Progenitor cell of endocrine pancreas (in vitro differentiated cells): ENCODE measurements at places on chromosomes 1 and 21. TPM values are rescaled to one million over a fixed set of nuclear protein-coding genes. Genes with fewer than 3 reads are reported as not detected.

- H3K4me1 ChIP-seq, result peaks cover 17% of the 10 kb centered on the region
- H3K27me3 ChIP-seq, result no peaks in the 10 kb centered on the region
These were observed 33.5 kb downstream of the ECE1 start for GRCh38 chr1:21256776-21257175.

CFAP126 gene
- total RNA-seq, result 0.65 and 1.4 TPM in 2 replicates

- DNase-seq, result no peak
- H3K4me3 ChIP-seq, result no peak overlapping the region
- no peaks in the 10 kb centered on the region for H3K4me1 ChIP-seq
- no peaks in the 10 kb centered on the region for H3K36me3 ChIP-seq
These were observed 890.9 kb downstream of the MRPL39 start for GRCh38 chr21:24716281-24716918.

GRCh38 chr1:174964972-174965361 is 34.8 kb upstream of the CACYBP start:
- H3K4me3 ChIP-seq, result no peak overlapping the region
- H3K27ac ChIP-seq, result peak overlapping the region; percentile 14
- peaks cover 3% of the 10 kb centered on the region for H3K36me3 ChIP-seq

ATP1A4 gene
- not detected in 2 replicates for total RNA-seq

- no peak overlapping the region for H3K4me3 ChIP-seq
- no peak for DNase-seq
- no peaks in the 10 kb centered on the region for H3K4me1 ChIP-seq
- no peaks in the 10 kb centered on the region for H3K36me3 ChIP-seq
These were observed 122.5 kb downstream of the ATG4C start for GRCh38 chr1:62906428-62906886.

GRCh38 chr1:151893176-151893924 is 16.0 kb downstream of the THEM4 start:
- H3K4me1 ChIP-seq, result no peaks in the 10 kb centered on the region
- no peak for DNase-seq
- no peak overlapping the region for H3K27ac ChIP-seq
- no peak overlapping the region for H3K4me3 ChIP-seq
- H3K36me3 ChIP-seq, result peaks cover 17% of the 10 kb centered on the region

- H3K27ac ChIP-seq, result no peak overlapping the region
- H3K4me3 ChIP-seq, result peak overlapping the region; percentile 74
- no peaks in the 10 kb centered on the region for H3K36me3 ChIP-seq
- DNase-seq, result peak; percentile 49
These were observed 4.9 kb upstream of the SLC44A5 start for GRCh38 chr1:75615613-75616435.

HLX gene
- 0.48 and 0.53 TPM in 2 replicates for total RNA-seq

DNA sequence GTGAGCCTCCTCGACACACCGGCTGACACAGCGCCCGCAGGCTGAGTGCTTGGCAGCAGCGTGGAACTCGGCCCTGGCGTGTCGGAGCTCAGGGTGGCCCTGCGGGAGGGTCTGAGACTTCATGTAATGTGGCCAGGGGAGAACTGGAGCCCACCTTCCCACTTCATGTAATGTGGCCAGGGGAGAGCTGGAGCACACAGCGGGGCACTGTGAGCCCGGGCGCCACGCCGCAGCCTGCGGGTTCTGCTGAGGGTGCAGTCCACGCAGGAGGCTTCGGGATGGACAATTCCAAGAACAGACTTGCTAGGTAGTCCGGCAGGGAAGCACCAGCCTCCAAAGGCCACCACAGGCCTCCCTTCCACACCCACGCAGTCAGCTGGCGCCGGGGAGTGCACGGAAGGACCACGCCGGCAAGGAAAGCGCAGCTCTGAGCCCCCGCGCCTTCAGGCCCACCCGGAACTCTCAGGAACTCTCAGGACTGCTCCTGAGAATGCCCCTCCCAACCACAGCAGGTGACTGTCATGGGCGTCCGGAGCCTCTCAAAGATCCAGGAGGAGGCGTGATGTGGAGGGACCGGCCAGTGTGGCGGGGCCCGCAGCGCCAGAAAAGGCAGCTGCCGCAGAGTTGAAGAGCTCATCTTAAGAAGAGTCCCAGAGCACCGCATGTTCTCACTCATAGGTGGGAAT is 19.3 kb upstream of the ADARB1 start:
- no peaks in the 10 kb centered on the region for H3K36me3 ChIP-seq
- H3K27ac ChIP-seq, result no peak overlapping the region
- H3K27me3 ChIP-seq, result peaks cover 36% of the 10 kb centered on the region
- H3K4me3 ChIP-seq, result no peak overlapping the region

- no peak for DNase-seq
- no peak overlapping the region for H3K27ac ChIP-seq
- peaks cover 2% of the 10 kb centered on the region for H3K4me1 ChIP-seq
These were observed 41.3 kb upstream of the ARHGEF10L start for GRCh38 chr1:17498214-17498613.

DNA sequence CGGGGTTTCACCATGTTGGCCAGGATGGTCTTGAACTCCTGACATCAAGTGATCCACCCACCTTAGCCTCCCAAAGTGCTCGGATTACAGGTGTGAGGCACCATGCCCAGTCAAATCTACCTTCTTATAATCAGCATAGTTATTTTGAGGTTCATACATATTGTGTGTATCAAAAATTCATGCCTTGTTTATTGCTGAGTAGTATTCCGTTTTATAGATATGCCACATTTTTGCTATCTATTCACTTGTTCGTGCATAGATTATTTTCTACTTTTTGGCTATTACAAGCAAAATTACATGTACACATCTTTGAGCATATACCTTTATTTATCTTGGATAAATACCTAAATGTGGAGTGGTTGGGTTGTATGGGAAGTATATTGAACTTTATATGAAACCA is 344.9 kb downstream of the CAMTA1 start:
- no peaks in the 10 kb centered on the region for H3K36me3 ChIP-seq
- H3K27ac ChIP-seq, result no peak overlapping the region

LCK gene
- 0.77 and 1.2 TPM in 2 replicates for total RNA-seq

DNA sequence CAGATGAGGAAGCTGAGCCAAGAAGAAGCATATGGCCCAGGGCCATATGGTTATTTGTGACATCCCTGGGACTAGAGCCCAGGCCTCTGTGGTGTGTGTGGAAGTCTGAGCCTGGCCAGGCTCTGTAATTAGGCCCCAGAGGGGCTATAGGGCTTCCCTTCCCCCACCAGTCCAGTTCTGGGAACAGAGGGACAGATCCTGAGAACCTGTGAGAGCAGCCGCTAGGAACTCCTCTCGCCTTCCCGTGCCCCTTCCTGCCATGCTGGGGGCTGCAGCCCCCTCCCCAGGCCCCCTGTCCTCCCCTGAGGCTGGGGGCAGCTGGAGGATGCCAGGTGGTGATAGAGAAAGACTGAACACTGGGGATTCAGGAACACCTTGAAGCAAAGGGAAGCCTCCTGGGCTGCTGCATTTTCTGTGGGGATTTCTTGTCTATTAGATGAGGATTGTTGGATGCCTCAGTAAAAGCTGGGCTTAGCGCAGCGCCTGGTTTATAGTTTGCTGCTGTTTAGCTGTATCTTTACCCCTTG is 33.3 kb downstream of the COQ8A start:
- H3K4me1 ChIP-seq, result peaks cover 22% of the 10 kb centered on the region
- no peaks in the 10 kb centered on the region for H3K27me3 ChIP-seq
- H3K4me3 ChIP-seq, result no peak overlapping the region
- DNase-seq, result no peak
- H3K36me3 ChIP-seq, result peaks cover 17% of the 10 kb centered on the region

SYCP1 gene
- total RNA-seq, result not detected in 2 replicates

USP1 gene
- total RNA-seq, result 32.2 and 34.2 TPM in 2 replicates

- no peak overlapping the region for H3K4me3 ChIP-seq
- peaks cover 2% of the 10 kb centered on the region for H3K36me3 ChIP-seq
- no peak for DNase-seq
- H3K27ac ChIP-seq, result no peak overlapping the region
- H3K27me3 ChIP-seq, result no peaks in the 10 kb centered on the region
- no peaks in the 10 kb centered on the region for H3K4me1 ChIP-seq
These were observed 38.9 kb downstream of the DR1 start for GRCh38 chr1:93384656-93385055.

DNA sequence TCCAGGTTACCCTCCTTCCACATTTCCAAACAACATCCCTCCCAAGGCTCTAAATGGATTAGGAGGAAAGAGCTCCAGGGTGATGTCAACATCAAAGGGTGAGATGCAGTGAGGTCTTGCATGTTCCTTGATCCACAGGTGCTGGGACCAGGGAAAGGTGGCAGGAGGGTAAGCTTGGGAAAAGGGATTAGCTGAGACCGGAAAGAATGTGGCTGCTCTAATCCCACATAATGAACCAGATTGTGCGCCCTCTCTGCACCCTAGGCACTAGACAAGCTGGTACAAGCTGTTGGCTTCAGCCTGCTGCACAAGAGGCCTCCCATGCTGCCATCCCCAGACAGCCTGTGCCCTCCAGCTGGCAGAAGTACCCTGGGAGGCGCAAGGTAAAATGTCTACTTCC is 34.9 kb downstream of the PLXNA2 start:
- peaks cover 7% of the 10 kb centered on the region for H3K4me1 ChIP-seq
- H3K36me3 ChIP-seq, result peaks cover 10% of the 10 kb centered on the region
- peaks cover 4% of the 10 kb centered on the region for H3K27me3 ChIP-seq
- H3K27ac ChIP-seq, result no peak overlapping the region
- H3K4me3 ChIP-seq, result no peak overlapping the region

DNA sequence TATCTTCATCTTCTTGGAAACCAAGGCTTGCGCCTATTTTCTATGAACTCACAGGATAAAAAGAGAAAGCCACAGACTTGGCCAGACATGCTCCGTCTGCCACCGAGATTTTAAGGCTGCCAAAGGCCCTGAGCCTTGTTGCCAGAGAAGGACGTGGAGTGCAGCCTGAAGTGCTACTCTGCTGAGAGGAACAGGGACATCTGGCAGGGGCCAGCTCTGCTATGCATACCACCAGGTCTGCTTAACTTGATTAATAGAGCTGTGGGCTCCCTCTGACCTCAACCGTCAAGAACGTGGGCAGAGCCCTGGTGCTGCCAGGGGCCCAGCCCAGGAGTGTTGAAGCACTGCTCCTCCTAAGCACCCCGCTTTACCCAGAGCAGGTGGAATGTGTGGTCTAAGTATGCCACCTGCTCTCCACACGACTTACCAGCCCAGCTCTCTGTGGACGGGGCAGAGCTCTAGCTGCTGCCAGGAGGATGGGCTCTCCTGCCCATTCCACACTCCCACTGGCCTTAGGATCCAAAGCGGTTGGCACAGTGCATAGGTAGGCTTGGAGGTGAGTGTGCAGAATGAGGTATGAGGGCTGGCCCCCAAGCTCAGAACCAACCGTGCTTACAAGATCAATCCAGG is 10.6 kb downstream of the HCRTR1 start:
- no peaks in the 10 kb centered on the region for H3K27me3 ChIP-seq
- H3K4me1 ChIP-seq, result no peaks in the 10 kb centered on the region
- no peak for DNase-seq
- no peak overlapping the region for H3K4me3 ChIP-seq
- H3K27ac ChIP-seq, result no peak overlapping the region

GRCh38 chr1:212955098-212955497 is 4.8 kb downstream of the VASH2 start:
- H3K4me3 ChIP-seq, result no peak overlapping the region
- H3K36me3 ChIP-seq, result peaks cover 8% of the 10 kb centered on the region
- H3K27me3 ChIP-seq, result peaks cover 10% of the 10 kb centered on the region
- peaks cover 3% of the 10 kb centered on the region for H3K4me1 ChIP-seq
- H3K27ac ChIP-seq, result no peak overlapping the region

DNA sequence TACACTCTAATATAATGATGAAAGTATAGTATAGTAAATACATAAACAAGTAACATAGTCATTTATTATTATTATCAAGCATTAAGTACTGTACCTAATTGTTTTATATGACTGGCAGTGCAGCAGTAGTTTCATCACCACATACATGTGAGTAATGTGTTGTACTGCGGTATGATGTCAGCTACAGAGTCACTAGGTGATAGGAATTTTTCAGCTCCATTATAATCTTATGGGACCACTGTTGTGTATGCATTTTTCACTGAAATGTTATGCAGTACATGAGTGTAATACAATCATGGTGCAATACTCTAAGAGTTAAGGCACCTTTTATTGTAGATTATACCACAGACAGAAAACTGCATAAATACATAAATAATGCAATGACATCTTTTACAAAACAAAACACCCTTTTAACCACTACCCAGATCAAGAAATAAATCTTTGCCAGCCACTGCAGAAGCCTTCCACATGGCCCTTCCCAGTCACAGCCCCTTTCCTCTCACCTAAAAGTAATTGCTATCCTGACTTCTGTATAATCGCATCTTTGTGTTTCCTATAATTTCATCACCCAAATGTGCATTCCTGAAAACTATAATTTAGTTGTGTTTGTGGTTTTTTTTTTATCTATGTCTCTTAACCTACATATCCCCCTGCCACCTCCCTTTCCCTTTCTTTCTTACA is 16.3 kb downstream of the ABCD3 start:
- no peak overlapping the region for H3K27ac ChIP-seq
- H3K27me3 ChIP-seq, result no peaks in the 10 kb centered on the region
- H3K4me1 ChIP-seq, result no peaks in the 10 kb centered on the region
- H3K4me3 ChIP-seq, result no peak overlapping the region

ANGPTL1 gene
- 0.22 TPM in 1 of 2 replicates, not detected in the other for total RNA-seq

GRCh38 chr1:63868268-63868781 is 94.5 kb downstream of the ROR1 start:
- no peaks in the 10 kb centered on the region for H3K27me3 ChIP-seq
- H3K4me3 ChIP-seq, result no peak overlapping the region
- peaks cover 31% of the 10 kb centered on the region for H3K4me1 ChIP-seq
- no peak for DNase-seq
- H3K27ac ChIP-seq, result no peak overlapping the region

CRYZ gene
- 32.5 and 36.9 TPM in 2 replicates for total RNA-seq

DNA sequence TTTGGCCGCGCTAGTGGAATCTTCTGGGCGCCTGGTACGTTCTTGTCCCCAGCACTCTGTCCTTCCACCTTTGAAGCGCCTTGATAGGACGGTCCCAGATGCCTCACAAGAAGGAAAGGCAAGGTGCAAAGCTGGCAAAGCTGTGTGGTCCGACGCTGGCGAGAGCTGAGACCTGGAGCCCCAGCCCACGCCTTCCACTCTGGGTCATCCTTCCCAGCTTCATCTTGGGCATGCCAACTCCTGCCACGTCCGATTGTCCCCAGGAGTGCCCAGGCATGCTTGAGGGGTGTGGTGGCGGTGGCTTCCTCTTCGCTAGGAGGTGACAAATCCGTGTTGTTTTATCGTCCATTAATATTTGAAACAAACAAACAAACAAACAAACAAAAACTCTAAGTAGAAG is 123.9 kb upstream of the DPYD start:
- peak overlapping the region; percentile 74 for H3K4me3 ChIP-seq
- no peaks in the 10 kb centered on the region for H3K36me3 ChIP-seq
- no peak overlapping the region for H3K27ac ChIP-seq

GRCh38 chr21:14480411-14481031 is 65.6 kb downstream of the SAMSN1 start:
- no peaks in the 10 kb centered on the region for H3K4me1 ChIP-seq
- H3K4me3 ChIP-seq, result no peak overlapping the region
- no peak for DNase-seq
- H3K36me3 ChIP-seq, result no peaks in the 10 kb centered on the region
